ENCODE measurements at places on chromosomes 6 and 20.
A peak's percentile ranks its signal among the peaks of the same experiment; 100 is the strongest.

DNA sequence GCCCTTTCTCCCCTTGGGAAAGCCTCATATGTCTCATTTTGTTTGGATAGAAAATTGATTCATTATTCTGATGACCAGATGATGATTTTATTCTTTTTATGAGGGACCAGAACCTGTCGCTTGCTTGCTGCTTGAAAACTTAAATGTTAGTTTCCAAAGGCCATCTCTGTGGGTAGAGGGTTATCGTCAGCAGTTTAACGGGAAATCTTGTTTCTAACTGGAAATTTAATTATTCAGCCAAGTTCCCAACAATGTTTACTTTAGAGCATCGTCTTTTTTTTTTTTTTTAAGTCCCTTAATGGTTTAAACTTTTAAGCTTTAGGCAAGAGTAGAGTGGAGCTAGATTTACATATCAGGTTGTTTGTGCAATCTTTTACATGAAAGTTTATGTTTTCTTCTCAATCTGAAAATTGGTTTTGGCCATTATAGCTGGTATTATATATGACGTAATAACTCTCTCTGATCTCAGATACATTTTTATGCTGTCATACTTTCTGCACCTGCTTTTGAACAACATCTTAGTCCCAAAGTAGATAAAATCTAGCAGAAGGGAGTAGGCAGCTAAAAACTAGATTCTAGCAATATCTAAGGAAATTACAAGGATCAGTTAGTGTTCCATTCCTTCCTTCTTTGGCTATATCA lies 93.9 kb downstream of the FOXO3 start:
- no peak for DNase-seq

DNA sequence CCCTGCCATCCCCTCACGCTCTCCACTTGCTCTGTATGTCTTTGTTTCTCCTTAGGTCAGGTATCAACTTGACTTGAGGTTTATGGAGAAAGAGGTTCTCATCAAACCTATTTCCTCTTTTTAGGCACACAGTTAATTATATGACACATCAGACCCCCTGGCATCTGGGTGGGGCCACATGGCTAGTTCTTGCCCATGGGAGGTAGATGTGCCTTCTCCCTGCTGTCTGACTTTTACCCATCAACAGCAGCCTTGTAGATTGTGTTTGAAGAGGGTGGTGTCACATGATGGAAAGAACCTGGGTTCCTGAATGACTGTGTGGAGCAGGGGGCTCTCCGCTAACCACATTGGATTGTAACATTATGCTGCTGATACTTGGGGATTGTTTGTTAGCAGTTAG lies 7.2 kb upstream of the UQCC2 start:
- no peak for DNase-seq

DNA sequence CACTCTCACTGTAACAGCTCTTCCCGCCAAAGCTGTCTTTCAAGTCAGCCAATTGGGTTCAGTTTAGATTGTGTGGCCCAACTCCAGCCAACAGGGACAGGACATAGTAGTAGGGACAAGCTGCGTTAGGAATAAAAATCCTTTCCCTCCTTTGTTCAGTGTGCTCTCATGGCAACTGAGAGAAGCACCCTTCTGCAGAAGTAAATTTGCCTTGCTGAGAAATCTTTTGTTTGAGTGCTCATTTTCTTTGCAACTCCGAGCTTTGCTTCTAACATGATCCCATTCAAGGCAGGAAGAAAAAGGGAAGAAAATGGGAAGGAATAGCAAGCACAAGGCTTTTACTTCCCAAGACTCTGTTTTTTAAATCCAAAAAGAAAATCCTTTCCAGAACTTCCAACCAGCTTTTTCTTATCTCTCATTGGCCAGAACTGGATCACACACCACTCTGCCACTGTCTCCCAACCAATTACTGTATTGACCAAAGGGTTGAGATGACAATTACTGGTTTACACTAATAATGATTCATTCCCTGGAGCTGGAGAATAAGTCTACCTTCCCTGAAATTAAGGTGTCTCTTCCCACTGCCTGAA lies 52.7 kb downstream of the STX11 start:
- no peak for DNase-seq

DNA sequence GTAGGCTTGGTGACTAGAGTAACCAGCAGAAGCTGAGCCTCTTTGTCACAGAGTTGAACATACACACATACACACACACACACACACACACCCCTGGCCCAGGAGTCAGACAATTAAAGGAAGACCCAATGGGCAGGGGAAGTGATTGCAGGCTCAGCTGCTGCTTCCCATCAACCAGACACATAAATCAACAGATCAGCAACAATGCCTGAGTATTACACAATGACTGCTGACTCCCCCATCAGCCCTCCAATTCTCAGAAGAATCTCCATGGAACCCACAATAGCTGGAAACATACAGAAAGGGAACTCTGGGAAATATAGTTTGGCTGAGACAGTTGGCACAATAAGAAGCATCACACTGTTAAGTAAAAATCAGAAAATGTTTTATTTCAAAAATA lies 270.4 kb upstream of the PLCB4 start:
- DNase-seq: peak; percentile 58
